ENCODE measurements at places on chromosomes 13 and 19.

DNA sequence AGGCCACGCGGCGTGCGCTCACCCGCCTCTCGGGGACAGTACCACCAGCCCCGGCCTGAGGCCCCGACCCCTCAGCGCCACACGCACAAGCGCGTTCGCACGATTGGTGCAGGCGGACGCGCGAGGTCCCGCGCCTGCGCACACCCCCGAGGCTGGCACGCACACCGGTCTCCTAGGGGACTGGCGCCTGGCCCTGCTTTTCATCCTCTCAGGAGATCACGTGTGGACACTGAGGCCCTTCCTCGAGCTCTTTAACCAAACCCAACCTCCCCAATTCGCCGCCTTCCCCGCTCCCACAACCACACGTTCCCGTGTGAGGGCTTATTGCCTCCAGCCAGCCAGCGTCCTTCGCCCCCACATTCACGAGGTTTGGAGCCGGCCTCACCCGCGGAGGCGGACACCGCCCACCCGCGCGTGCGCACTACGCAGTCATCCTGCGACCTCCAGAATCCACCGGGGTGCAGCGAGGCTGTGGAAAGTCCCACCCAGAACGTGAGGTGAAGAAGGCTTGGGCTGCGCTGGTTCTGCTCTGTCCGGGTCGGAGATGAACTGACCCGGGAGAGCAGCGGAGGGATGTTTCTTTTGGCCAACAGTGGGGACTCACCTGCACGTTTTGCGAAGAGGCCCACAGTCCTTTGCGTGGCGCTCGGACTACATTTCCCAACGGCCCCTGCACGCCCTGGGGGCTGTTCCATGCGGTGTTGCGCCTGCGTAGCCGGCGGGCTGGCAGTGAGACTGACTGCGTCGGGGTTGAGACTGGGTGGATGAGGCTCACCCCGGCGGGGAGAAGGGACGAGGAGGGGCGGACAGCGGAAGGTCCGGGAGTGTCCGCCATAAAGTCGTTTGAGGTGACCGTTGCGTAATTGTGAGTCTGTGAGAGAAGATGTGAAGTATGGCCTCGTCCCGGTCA lies 539 bp upstream of the ZNF667 start:
- DNase-seq = no peak

DNA sequence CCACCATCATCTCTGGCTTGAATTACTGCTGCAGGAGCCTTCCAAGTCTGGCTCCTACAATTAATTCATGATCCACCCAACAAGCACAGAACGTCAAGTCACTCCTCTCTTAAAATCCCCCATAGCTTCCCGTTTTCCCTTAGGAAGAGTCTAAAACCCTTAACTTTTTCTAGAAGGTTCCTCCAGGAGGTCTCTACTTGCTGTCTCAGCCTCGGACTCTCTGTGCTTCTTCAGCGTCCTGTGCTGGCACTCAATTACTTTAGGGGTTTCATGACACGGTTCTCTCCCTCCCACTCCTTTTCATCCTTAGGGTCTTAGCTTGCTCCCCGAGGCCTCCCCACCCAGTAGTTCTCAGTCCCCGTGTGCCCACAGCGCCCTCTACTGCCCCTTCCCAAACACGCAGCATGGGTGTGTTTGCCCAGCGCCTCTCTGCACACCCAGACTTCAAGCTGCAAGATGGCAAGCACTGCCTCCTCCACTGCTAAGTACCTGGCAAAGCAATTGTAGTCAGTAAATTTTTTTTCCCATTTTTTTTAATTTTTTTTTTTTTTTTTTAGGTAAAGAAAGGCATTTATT lies 25.8 kb upstream of the MAP3K10 start:
- no peak for DNase-seq

DNA sequence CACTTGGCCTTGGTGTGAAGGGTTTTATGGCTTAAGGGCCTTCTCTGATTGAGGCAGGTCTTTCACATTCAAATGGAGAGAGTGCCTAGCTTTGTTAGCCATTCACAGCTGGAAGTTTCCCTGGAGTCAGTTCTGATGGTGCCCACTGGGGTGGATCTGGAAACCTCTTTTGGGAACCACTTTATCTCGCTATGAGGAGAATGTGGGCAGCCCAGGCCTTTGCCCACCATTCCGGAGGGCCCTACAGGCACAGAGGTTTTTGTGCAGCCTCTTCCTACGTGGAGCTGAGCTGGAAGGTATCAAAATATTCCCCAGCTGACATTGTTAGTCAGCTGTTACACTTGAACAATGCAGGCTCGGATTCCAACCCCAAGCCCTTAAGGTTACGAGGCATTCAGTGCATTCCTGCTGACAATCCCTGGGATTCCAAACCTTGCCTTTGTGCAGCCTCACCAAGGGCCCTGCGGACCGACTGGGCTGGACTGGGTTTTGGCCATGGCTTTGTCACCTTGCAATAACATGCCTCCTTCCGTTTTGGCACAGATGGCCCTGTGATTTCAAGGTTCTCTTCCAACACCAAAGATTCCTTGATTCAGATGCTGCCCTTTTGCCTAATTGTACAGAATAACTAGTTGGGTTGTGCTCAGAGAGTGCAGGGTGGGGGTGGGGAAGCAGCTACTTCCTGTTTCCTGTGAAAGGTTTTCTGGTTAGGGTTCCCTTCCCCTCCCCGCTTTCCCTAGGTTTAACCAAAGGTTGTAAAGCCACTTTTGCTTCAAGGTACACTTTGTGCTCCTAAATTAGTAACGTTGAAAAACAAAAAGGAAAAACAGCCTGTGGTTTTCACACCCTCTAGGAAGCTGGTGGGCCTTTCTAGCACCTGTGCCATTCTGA lies 27.0 kb downstream of the SAE1 start:
- DNase-seq = no peak

GRCh38 chr13:95207769-95208366 lies 93.4 kb downstream of the ABCC4 start:
- DNase-seq = no peak

DNA sequence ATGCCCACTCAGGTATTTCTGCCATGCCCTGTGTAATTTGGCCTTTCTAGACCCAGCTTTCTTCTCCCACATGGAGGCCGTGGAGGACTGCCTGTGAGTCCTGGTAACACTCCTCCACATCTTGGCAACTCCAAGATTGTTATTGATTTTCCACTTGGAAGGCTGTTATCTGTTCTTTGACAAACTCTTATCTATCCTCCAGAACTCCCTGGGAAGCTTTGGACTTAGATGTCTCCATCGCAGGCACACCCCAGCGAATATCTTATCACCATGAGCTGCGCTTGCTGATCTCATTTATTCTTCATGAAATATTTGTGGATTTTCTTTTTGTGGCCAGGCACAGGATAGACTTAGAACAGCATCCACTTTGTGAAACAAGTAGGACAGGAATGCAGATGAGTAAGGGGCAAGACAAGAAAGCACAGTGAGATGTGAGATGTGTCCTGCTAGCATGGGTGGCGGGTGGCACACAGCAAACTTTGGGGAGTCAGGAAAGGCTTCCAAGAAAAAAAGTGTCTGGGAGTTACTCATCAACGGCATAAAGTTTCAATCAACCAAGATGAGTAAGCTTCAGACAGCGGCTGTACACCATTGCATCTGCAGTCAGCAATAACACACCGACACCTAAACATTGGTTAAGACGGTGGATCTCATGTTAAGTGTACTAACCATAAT lies 84.5 kb upstream of the IRS2 start:
- DNase-seq = no peak

DNA sequence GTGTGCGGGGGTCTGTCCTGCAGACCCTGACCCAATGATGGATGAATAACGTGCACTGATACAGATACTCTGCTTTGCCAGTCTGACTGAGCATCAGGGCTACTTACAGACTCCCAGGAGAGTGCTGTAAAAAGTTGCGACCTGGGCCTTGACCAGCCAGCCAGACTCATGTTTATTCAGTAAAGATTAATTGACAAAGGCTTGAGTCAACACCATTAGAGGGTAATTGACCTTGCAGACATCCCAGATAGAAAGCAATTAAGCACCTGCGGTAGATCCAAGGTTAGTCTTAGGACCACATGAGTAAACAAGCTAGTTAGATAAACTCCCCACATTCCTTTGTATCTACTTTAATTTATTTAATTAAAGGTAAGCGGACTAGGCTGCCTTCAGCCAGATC lies 10.4 kb downstream of the NUDT19 start:
- DNase-seq = no peak
